GM23248 (cell line): ENCODE measurements at places on chromosomes 2 and 18. TPM values are rescaled to one million over a fixed set of nuclear protein-coding genes. Genes with fewer than 3 reads are reported as not detected.

Gene MSTN
- polyA plus RNA-seq = 0.09 and 0.16 TPM in 2 replicates

DNA sequence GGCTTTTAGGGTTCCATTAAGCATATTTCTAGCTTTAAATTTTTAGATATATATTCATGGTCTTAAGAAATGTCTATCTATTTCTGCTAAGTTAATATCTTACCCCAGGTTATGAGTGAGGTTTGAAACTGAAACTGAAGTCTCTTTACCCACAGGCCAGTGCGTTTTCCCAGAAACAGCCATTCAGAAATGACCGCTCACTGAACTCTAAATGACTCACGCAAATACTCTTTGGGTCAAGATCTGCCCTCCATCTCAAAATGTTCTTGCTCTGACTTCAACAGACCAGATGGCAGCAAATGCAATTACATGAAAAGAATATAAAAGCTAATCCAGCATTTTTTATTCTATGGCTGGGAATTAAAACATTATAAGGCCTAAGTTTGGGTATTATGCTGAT lies 315.2 kb downstream of the TDRD15 start:
- no peak overlapping the region for H3K4me3 ChIP-seq
- no peaks in the 10 kb centered on the region for H3K27me3 ChIP-seq
- no peak overlapping the region for H3K27ac ChIP-seq
- H3K4me1 ChIP-seq = no peaks in the 10 kb centered on the region

DNA sequence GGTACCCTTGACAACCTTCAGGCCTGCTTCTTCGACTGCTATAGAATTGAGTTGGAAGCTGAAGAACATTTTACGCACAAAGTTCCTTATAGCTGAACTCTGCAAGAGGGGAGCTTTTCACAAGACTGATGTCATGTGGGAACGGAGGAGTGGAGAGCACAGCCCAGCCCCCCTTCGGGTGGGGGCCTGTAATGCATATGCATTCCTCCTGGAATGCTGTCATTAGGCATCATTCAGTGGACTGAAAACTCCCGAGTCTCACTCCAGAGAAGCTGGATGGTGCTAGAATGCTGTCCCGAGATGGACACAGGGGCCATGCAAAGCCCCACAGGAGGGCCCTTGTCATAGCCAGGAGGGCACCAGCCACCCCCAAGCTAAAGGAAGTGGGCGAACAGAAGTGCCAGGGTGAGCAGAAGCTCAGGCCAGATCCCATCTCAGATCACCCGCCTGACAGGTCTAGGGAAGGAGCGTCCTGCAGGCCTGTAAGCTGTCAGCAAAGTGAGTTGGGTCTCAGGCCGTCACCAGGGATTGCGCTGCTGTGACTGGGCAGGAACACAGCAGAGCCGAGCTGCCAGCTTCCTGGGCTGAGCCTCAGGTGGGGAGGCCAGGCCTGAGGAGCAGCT lies 43.8 kb upstream of the RBM44 start:
- 0 out of 2 replicates have a peak, but pooled peaks cover 5% of the 10 kb centered on the region for H3K4me1 ChIP-seq
- H3K27me3 ChIP-seq = no peaks in the 10 kb centered on the region
- no peak overlapping the region for H3K4me3 ChIP-seq
- H3K27ac ChIP-seq = no peak overlapping the region

DNA sequence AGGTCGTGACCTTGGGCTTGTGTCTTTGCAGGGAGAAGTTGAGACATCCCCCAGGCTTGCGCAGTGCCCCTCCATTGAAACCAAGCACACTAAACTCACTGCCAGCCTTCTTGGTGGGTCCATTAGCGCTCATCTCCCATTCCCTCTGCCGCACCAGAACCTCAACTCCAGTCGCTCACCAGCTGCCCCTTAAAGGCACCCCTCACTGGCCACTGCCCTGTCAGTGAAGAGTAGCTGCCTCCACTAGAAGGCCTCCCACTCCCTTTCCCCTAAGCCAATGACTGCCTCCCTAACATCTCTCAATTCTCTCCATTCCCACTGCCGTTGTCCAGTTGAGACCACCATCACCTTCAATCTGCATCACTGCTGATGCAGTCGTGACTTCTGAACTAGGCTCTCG lies 114.8 kb upstream of the EPC2 start:
- no peak overlapping the region for H3K4me3 ChIP-seq
- 0 out of 2 replicates have a peak, but pooled peaks cover 3% of the 10 kb centered on the region for H3K27me3 ChIP-seq
- H3K27ac ChIP-seq = no peak overlapping the region
- DNase-seq = no peak
- H3K36me3 ChIP-seq = no peaks in the 10 kb centered on the region
- H3K4me1 ChIP-seq = no peaks in the 10 kb centered on the region

DNA sequence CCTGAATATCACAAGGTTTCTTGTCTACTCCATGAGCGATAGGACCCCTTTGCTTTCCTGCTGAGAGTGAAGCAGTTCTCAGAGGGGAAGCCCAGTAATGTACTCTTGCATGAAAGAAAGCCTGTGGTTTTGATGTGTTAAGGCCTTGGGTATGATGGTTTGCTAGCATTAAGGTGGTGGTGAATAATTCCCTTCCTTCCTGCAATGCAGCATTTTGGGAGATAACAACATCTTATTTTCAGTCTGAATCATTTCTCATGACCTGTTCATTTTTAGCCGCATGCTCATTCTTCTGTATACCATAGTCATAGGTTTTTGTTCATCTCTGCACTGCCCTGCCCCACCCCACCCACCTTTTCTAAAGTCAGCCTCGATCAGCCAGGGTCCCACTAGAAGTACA lies 66.2 kb downstream of the HNMT start:
- no peak overlapping the region; the same call in 1 of the 2 replicates for H3K27ac ChIP-seq
- H3K4me3 ChIP-seq = no peak overlapping the region
- no peaks in the 10 kb centered on the region for H3K27me3 ChIP-seq
- H3K36me3 ChIP-seq = no peaks in the 10 kb centered on the region
- peak; percentile 73 for DNase-seq
